Left ventricle myocardium inferior (tissue), 1 donor: ENCODE measurements at places on chromosomes 7 and 10.
A peak's percentile ranks its signal among the peaks of the same experiment; 100 is the strongest.

DNA sequence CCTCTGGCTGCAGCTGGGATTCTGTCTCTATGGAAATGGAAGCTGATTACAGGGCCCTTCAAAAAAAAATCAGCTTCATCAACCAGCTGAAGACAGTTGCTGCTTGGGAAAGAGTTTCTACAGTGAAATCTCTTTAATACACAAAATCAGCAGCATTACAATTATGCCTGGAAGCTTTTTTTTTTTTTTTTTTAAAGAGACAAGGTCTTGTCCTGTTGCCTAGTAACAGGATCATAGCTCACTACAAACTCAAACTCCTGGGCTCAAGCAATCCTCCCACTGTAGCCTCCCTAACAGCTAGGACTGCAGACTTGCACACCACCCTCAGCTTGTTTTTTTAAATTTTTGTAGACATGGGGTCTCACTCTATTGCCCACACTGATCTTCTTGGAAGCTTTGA is 94.5 kb downstream of the OR13A1 start:
- peaks cover 21% of the 10 kb centered on the region for H3K27me3 ChIP-seq
- H3K27ac ChIP-seq: no peak overlapping the region
- DNase-seq: no peak
- H3K4me1 ChIP-seq: no peaks in the 10 kb centered on the region
- H3K36me3 ChIP-seq: no peaks in the 10 kb centered on the region

- no peaks in the 10 kb centered on the region for H3K27me3 ChIP-seq
- H3K4me3 ChIP-seq: no peak overlapping the region
- DNase-seq: no peak
- no peak overlapping the region for H3K27ac ChIP-seq
- H3K4me1 ChIP-seq: peaks cover 30% of the 10 kb centered on the region
These were observed 192.2 kb downstream of the PARD3 start for GRCh38 chr10:34622945-34623344.

- no peaks in the 10 kb centered on the region for H3K36me3 ChIP-seq
- no peak overlapping the region for H3K27ac ChIP-seq
- peaks cover 4% of the 10 kb centered on the region for H3K27me3 ChIP-seq
- H3K4me1 ChIP-seq: no peaks in the 10 kb centered on the region
These were observed 639.2 kb downstream of the KCNMA1 start for GRCh38 chr10:76998451-76998850.

DNA sequence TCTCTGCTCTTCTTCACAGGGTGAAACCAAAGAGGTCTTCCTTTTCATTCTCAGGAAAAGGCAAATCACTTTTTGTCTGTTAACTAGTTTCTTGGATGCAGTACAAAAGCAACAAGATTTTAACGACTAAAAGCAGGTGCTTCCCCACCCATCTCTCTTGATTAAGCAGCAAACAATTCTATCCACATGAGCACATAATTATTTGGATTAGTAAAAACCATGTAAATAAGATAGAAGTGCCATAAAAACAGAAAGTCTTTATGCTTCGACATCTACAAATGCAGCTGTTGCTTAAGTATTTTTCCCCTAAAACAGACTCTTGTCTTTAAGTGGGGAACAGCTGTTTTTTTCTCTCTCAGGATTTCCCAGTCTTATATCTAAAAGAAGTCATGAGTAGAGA is 37.4 kb downstream of the USP54 start:
- no peak overlapping the region for H3K4me3 ChIP-seq
- H3K4me1 ChIP-seq: peaks cover 27% of the 10 kb centered on the region
- H3K27ac ChIP-seq: peak overlapping the region; percentile 59
- H3K36me3 ChIP-seq: no peaks in the 10 kb centered on the region
- DNase-seq: no peak

GRCh38 chr10:130127364-130128061 is 8.7 kb upstream of the GLRX3 start:
- no peaks in the 10 kb centered on the region for H3K36me3 ChIP-seq
- no peak overlapping the region for H3K4me3 ChIP-seq
- peaks cover 8% of the 10 kb centered on the region for H3K4me1 ChIP-seq
- peaks cover 25% of the 10 kb centered on the region for H3K27me3 ChIP-seq
- DNase-seq: no peak

DNA sequence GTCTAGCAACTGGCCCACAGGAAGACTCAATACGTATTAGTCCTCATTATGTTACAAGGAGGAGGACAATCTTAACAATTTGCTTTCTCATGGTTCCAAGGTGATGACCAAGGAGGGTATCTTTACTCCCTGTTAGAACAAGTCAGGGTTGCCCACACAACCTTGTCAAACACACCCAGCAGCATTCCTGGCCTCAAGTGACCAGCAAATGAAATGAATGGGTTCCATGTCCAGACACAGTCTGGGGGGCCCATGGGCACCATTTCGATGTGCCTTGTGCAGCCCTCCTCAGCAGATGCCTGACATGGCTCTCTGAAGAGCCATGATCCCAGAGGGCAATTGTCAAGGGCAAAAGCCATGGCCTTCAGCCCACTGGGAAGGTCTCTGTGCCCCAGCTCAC is 40.8 kb downstream of the ANXA8 start:
- H3K27me3 ChIP-seq: peaks cover 33% of the 10 kb centered on the region
- no peak for DNase-seq
- no peaks in the 10 kb centered on the region for H3K4me1 ChIP-seq
- no peak overlapping the region for H3K4me3 ChIP-seq

GRCh38 chr7:124152859-124153692 is 120.2 kb upstream of the TMEM229A start:
- no peaks in the 10 kb centered on the region for H3K4me1 ChIP-seq
- no peaks in the 10 kb centered on the region for H3K27me3 ChIP-seq
- no peaks in the 10 kb centered on the region for H3K36me3 ChIP-seq
- no peak overlapping the region for H3K27ac ChIP-seq
- DNase-seq: no peak

- no peaks in the 10 kb centered on the region for H3K27me3 ChIP-seq
- no peak overlapping the region for H3K4me3 ChIP-seq
- no peak for DNase-seq
- no peaks in the 10 kb centered on the region for H3K4me1 ChIP-seq
- H3K36me3 ChIP-seq: no peaks in the 10 kb centered on the region
These were observed 97.4 kb downstream of the RAB18 start for GRCh38 chr10:27601503-27601902.

DNA sequence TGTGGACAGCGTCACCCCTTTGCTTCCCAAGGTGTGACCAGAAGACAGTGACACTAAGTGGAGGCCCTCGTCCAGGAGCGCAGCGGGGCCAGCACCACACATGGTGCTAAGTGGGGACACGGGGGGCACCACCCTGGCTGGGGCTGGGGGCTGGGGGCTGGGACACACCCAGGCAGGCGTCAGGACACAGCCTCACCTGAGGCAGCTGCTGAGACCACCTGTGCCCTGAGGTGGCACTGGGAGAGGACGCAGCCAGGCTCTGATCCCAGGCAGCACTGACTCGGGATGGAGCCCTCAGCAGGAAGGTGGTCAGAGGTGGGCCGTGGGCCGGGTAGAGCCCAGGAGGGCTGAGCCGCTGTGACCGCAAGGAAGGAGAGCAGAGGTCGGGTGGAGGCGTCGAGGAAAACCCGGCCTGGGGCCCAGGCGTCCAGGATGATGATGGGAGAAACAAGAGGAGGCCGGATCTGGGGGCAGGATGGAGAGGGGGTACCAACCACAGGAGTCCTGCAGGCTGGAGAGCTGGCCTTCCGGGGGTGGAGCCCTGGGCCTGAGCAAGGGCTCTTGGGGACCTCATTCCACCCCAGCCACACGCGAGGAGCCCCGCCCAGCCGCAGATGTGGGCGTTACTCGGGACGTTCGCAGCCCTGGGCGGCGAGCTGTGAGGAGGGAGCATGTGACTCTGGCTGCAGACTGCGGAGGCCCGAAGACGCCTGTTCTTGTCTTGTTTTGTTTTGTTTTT is 22.5 kb downstream of the LRRC27 start:
- H3K27ac ChIP-seq: no peak overlapping the region
- H3K4me1 ChIP-seq: peaks cover 4% of the 10 kb centered on the region
- no peaks in the 10 kb centered on the region for H3K27me3 ChIP-seq
- no peak overlapping the region for H3K4me3 ChIP-seq
- H3K36me3 ChIP-seq: peaks cover 8% of the 10 kb centered on the region
- no peak for DNase-seq

DNA sequence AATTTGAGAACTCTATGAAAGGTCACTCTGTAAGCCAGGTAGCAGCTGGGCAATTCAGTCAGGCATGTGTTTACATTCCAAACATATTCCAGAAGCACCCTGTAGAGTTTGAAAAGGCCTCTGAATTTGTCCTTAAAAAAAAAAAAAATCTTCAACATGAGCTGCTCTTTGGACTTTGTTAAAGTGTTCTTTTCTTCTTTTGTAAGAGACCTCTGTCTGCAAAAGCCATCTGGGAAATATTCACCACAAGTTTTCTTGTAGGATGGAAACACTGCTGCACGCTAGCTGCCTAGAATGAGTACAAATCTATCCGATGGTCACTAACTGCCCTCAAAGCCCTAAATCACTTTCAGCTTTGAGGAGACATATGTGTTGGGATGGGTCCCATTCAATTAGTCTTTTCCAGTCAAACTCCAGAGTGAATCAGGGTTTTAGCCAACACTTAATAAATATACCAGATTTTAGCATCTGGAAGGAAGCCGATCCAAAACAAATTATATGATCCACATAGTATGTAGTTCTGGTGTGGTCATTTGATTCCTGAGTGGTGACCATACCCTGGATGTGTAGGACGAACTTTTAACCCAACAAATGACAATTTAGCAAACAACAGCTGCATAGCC is 85.9 kb downstream of the CD36 start:
- H3K36me3 ChIP-seq: no peaks in the 10 kb centered on the region
- no peak overlapping the region for H3K4me3 ChIP-seq
- H3K4me1 ChIP-seq: peaks cover 15% of the 10 kb centered on the region

GRCh38 chr7:88361357-88361756 is 54.7 kb upstream of the STEAP4 start:
- no peak for DNase-seq
- H3K36me3 ChIP-seq: no peaks in the 10 kb centered on the region
- H3K4me3 ChIP-seq: no peak overlapping the region
- H3K27me3 ChIP-seq: no peaks in the 10 kb centered on the region
- peaks cover 5% of the 10 kb centered on the region for H3K4me1 ChIP-seq
- no peak overlapping the region for H3K27ac ChIP-seq

DNA sequence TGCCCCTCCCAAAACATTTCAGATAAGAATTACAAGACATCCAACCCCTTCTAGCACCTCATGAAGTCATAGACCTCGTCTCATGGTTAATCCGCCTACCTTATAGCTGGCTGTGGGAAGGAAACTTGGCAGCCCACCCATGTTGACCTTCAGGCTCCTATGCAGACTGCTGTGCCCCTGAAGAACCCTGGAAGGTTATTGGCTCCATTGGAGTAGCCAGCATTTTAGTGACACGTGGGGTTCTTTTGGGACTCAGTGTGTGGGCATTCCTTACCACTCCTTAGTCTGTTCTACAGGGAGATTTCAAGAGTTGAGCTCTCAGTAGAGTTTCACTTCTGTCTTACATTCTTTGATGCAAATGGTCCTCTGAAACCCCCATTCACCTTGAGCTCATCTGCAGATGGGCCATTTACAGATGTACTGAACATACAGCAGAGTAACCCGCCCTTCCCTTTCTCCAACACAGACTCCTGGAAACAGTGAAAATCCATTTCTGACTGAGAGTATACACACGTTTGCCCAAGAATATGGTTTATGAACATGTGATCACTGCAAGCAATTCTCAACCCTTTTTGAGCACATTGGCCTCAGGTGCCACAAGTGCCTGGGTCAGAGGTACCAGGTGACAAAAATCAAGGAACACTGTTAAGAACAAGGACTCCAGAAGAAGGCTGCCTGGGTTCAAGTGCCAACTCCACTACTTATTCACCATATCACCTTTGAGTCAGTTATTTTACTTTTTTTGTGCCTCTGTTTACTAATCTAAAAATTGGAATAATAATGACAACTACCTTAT is 54.0 kb upstream of the HECW1 start:
- H3K27me3 ChIP-seq: peaks cover 14% of the 10 kb centered on the region
- no peaks in the 10 kb centered on the region for H3K36me3 ChIP-seq
- H3K27ac ChIP-seq: no peak overlapping the region
- no peak overlapping the region for H3K4me3 ChIP-seq
- H3K4me1 ChIP-seq: no peaks in the 10 kb centered on the region

GRCh38 chr10:128265596-128265995 is 139.4 kb upstream of the MKI67 start:
- no peak for DNase-seq
- no peaks in the 10 kb centered on the region for H3K4me1 ChIP-seq
- H3K27me3 ChIP-seq: peaks cover 99% of the 10 kb centered on the region
- H3K36me3 ChIP-seq: no peaks in the 10 kb centered on the region

- no peak overlapping the region for H3K27ac ChIP-seq
- no peaks in the 10 kb centered on the region for H3K36me3 ChIP-seq
- no peak for DNase-seq
- no peak overlapping the region for H3K4me3 ChIP-seq
- H3K27me3 ChIP-seq: no peaks in the 10 kb centered on the region
- no peaks in the 10 kb centered on the region for H3K4me1 ChIP-seq
These were observed 1212.8 kb downstream of the REEP3 start for GRCh38 chr10:64733980-64734379.

GRCh38 chr10:4763960-4764428 is 62.0 kb upstream of the AKR1E2 start:
- no peak overlapping the region for H3K4me3 ChIP-seq
- H3K27ac ChIP-seq: no peak overlapping the region
- H3K27me3 ChIP-seq: no peaks in the 10 kb centered on the region
- peaks cover 44% of the 10 kb centered on the region for H3K4me1 ChIP-seq

- H3K27ac ChIP-seq: peak overlapping the region; percentile 54
- no peak for DNase-seq
- H3K4me1 ChIP-seq: peaks cover 55% of the 10 kb centered on the region
- no peak overlapping the region for H3K4me3 ChIP-seq
These were observed 165.0 kb upstream of the TBX20 start for GRCh38 chr7:35418716-35419390.

GRCh38 chr7:155870334-155871180 is 58.3 kb upstream of the SHH start:
- H3K4me1 ChIP-seq: no peaks in the 10 kb centered on the region
- H3K27me3 ChIP-seq: peaks cover 67% of the 10 kb centered on the region
- no peak for DNase-seq
- no peak overlapping the region for H3K4me3 ChIP-seq
- no peaks in the 10 kb centered on the region for H3K36me3 ChIP-seq

DNA sequence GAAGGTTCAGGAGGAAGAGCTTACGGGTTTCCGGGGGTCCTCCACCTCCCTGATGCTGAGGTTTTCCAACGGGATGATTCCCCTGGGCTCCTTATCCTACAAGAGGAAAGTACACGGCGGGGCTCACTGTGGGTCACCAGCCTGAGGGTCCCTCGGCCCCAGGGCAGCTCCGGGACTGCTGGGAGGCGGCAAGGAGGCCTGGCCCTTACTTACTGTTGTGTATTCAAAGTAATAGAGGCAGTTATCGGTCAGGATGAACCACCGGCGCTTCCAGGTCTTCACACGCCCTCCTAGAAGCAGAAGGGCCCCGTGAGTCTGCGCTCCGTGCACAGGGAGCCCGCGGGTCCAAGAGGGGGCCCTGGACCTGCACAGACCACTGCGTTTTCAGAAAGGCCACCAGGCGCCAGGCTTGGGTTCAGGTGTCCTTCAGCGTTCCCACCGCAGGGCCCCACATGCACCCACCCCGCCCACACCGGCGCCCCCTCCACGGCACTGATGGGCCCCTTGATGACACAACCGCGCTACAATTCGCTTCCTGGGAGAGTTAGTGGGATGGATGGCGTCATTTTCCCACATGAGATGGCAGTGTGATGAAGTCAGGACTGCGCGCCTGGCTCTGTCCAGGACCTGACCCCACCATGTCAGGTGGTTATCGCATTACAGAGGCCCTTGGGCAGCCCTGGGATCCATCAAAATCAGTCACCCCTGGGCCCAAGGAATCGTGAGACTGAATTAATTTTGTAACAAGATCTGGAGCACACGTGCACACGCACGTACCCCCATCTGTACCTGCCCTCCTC is 106.7 kb downstream of the CYTH3 start:
- H3K4me1 ChIP-seq: peaks cover 92% of the 10 kb centered on the region
- peaks cover 57% of the 10 kb centered on the region for H3K36me3 ChIP-seq
- DNase-seq: no peak
- no peak overlapping the region for H3K4me3 ChIP-seq
